ENCODE measurements at places on chromosomes 13 and 19.

DNA sequence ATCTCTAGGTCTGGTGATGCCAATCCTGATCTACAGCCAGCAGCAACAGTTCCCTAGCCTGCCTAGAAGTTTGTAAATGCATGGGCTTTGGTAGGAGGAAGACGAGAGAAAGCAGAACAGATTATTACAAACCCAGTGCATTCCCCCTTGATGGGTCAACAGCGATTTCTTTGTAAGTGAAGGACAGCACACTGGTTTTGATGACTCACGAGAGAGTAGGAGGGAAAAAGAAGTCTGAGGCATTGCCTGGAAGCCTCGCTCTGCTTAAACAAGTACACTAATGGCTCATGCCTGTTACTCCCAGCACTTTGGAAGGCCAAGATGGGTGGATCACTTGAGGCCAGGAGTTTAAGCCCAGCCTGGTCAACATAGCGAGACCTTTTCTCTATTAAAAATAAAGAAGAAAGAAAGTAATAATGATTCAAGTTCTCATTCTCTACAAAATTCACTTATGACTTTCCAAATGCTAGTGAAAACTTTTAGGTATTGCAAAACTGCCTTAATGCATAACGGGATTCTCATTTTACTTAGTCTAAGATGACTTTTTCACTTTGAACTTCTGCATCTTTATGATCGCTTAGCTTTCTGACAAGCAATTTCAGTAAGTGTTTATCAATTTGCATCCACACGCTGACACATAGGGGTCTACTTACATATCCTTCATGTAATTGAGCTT lies 47.7 kb upstream of the USPL1 start:
- no peak for DNase-seq

DNA sequence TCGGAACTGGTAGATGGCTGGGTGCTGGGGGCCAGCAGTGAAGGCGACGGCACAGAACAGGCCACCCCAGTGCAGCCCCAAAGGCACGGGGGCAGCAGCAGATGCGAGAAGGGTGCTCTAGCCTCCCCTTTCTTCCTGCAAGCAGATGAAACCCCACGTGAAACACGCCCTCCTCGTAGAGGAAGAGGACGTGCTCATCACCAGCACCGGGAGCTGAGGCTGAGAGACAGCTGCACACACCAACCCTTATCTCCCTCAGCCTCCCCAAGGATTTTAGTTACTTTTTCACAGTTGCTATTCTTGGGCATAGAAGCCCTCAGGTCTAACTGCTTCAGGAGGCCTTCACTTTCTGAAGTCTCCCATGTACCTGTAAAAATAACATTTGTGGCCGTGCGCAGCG lies 11.9 kb downstream of the ZNF787 start:
- no peak for DNase-seq

- no peak for DNase-seq
These were observed 7.0 kb downstream of the CRB3 start for GRCh38 chr19:6471076-6471475.

DNA sequence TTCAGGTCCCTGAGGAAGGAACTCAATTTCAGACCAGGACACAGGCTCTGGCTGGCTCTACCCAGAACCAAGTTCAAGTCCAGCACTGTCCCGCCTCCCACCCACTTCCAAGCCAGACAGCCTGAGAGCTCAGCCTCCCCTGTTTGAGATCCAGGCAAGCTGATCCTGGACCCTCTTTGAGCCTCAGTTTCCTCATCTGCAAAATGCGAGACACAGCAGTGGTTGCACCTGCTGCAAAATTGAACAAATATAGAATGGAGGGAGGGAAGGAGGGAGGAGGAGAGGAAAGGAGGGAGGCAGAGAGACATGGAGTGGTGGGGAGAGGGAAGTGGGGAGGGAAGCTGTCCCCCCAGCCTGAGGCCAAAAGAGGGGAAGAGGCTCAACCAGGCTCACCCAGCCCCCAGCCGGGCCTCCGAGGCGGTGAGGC lies 751 bp downstream of the TMEM221 start:
- DNase-seq = no peak

- no peak for DNase-seq
These were observed 54.7 kb upstream of the F7 start for GRCh38 chr13:113050734-113051431.

GRCh38 chr13:112721198-112722104 lies 31.6 kb downstream of the ATP11A start:
- DNase-seq = no peak

DNA sequence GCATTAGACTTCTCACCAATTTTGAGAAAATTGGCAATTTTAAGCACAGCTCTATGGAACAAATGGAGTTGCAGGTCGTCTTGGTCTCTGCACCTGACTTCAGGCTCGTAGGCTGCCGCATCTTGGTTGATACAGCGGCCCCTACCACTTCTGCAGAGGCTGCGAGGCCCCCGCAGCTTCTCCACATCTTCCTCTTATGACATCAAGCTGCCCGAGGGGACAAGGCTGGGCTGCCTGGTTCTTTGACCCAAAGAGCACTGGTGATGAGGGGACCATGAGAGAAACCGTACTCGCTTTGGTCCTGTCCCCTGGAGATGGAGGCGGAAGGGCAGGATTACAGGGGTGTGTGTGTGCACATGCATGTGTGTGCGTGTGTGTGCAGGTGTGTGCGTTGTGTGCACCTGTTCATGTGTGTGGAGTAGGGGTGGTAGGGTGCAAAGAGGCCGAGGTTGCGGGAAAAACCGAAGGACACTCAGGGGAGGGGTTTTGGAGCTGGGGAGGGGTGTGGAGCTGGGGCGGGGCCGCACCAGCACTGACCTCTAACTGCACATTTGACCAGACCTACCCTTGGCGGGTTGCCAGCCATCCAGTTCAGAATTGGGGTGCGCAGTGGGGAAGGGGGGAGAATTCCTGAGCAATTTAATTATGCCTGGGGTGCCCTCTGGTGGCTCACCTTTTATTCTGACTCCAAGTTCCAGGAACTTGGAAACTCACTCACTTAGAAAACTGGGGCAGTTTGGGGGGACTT lies 65.1 kb upstream of the ARHGEF7 start:
- DNase-seq = peak; percentile 11

GRCh38 chr13:106989876-106990275 lies 421.9 kb upstream of the ARGLU1 start:
- DNase-seq = no peak

DNA sequence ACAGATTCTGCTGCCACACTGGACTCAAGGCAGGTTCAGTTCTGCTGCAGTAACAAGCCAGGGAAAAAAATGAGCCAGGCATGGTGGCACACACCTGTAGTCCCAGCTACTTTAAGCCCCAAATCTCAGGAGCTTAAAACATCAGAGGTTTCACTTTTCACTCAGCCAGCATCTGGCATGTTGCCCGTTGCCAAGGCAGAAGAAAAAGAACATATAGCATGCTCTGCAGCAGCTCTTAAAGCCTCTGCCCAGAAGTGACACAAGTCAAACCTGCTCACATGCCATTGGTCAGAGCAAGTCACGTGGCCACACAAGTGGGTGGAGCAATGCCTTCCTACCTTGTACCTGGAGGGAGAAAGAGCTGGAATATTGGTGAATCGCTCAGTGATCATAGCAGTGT lies 14.7 kb upstream of the ADGRE5 start:
- peak; percentile 86 for DNase-seq

- no peak for DNase-seq
These were observed 37.7 kb downstream of the RGCC start for GRCh38 chr13:41495044-41495443.

DNA sequence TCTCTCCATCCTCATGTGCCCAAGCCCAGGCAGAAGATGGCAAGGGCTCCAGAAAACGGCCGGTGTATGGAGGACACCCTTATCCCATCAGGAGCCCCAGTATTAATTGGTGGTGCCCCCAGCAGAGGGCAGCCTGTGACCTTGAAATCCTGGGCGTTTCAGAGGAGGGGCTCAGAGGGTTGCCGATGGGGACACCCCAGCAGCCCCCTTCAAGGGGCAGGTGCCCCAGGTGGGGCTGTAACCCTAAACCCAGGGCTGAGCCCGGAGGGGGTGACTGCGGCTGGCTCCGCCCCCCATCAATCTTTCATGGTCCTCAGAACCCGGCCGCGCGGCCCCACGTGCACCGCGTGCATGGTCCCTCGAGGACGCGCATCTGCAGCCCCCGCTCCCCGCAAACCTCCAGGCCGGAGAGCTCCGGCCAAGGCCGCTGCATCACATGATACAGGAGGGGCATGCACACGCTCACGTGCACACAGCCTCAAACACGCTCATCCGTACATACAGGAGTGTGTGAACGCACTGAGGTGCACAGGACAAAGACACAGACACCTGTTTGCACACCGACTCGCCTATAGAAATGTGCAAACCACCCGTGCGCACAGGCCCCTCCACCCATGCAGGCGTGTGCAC lies 949 bp downstream of the RAB3A start:
- peak; percentile 45 for DNase-seq

DNA sequence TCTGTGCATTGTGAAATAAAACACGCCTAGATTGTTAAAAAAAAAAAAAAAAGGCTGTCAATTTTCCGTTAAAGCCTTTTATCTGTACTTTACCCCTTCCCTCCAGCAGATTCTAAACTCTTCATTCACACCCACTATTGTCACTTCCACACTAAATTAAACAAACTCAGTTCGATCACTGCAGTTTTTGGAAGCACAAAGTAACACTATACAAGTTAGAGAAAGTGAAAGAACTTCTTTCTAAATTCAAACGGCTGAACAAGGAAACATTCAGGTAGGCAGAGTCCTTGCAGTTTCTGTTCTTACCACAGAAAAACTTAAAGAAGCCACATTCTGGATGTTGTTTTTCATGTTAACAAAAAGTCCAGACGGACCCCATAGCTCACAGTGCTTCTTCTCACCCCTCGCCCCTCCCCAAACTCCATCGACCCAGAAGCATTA lies 27.5 kb upstream of the UBE2L5 start:
- no peak for DNase-seq

DNA sequence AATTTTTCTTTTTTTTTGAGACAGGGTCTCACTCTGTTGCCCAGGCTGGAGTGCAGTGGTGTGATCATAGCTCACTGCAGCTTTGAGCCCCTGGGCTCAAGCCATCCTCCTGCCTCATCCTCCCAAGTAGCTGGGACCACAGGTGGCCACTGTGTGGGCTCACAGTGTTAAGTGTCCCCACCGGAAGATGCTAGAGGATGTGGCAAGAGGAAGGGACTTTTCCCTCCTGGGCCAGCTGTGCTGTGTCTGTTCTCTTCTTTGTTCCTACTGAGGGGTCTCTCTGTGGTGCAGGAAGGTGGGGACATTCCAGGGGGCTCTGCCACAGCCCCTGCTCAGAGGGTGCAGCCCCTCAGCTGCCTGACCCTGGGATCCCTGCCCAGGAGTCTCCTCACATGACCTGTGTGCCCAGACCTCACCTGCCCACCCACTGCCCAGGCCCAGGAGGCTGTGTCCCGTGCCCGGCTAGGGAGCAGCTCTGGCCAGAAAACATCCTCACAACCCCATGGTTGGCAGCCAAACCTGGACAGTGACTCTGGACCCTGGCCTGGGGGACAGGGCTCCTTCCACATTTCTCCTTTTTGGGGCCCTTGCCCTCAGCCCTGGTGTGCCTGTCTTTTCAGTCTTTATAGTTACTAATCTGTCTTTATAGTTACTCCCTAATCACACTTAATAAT lies 14.4 kb upstream of the ANKRD10 start:
- DNase-seq = no peak

DNA sequence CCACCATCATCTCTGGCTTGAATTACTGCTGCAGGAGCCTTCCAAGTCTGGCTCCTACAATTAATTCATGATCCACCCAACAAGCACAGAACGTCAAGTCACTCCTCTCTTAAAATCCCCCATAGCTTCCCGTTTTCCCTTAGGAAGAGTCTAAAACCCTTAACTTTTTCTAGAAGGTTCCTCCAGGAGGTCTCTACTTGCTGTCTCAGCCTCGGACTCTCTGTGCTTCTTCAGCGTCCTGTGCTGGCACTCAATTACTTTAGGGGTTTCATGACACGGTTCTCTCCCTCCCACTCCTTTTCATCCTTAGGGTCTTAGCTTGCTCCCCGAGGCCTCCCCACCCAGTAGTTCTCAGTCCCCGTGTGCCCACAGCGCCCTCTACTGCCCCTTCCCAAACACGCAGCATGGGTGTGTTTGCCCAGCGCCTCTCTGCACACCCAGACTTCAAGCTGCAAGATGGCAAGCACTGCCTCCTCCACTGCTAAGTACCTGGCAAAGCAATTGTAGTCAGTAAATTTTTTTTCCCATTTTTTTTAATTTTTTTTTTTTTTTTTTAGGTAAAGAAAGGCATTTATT lies 25.8 kb upstream of the MAP3K10 start:
- peak; percentile 75 for DNase-seq

DNA sequence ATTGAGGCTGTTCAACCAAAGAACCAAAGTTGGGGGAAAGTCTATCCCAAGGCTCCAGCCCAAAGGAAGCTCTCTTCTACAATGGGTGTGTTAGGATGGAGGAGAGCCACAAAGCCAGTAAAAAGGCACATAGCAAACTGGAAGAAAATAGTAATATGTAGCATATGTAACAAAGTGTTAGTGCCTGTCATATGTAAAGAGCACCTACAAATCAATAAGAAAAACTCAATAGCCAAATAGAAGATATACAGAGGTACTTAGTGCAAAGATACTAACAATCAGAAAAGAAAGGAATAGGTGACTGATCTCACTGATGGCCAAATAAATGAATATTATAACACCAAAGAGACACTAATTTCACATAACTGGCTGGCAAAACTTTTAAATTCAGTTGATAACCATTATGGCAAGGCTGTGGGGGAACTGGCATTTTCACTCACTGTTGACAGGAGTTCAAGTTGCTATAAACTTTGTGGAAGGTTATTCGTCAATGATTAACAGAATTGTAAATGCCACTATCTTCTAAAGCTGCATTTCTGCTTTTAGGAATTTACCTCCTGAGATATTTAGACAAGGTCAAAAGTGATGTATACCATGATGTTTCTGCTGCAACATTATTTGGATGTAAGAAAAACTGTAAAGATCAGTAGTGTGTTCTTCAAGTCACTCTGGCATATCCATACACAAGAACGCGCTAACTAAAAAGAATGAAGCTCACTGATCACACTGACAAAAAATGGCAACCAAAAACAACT lies 110.8 kb downstream of the GNG7 start:
- no peak for DNase-seq

- no peak for DNase-seq
These were observed 58.9 kb downstream of the RXFP2 start for GRCh38 chr13:31798189-31798588.

GRCh38 chr13:67506407-67506806 lies 276.3 kb upstream of the PCDH9 start:
- no peak for DNase-seq

DNA sequence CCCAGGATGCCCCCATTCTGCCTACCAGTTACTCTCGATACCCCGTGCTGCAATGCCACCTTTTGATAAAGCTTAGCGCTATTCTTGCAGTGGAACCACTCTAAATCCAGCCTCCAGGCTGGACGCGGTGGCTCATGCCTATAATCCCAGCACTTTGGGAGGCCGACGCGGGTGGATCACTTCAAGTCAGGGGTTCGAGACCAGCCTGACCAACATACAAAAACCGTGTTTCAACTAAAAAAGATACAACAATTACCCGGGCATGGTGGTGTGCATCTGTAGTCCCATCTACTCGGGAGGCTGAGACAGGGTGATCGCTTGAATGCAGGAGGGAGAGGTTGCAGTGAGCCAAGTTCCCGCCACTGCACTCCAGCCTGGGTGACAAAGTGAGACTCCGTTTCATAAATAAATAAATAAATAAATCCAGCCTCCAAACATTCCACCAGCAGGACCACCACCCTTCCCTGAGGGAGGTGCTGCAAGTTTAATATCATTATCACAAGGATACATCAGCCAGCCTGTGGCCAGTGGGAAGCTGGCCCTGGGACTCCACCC lies 27.7 kb downstream of the CYP2B6 start:
- no peak for DNase-seq

All from activated naive CD8-positive, alpha-beta T cell treated with anti-CD3 and anti-CD28 coated beads, Interleukin-2, amount 50 U/mL, for 24 hours (primary cell).